ENCODE measurements at places on chromosomes 3 and 15.

GRCh38 chr15:29613951-29614382, 208.3 kb downstream of the TJP1 start:
- no peak for DNase-seq

GRCh38 chr3:172192830-172193415, 153.5 kb downstream of the FNDC3B start:
- no peak for DNase-seq

GRCh38 chr3:851098-851790, 241.6 kb upstream of the CNTN6 start:
- DNase-seq, result no peak

DNA sequence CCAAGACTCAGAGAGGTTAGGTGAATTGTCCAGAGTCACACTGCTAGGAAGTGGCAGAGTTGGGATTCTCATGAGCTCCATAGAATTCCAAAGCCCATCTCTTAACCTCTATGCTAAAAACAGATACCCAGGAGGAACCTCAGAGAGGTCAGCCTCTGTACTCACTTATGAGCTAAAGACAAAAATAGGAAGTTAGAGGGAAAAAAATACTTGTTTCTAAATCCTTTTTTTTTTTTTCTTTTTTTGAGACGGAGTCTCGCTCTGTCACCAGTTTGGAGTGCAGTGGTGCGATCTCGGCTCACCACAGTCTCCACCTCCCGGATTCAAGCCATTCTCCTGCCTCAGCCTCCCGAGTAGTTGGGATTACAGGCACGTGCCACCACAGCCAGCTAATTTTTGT, 31.4 kb downstream of the FSD2 start:
- no peak for DNase-seq

DNA sequence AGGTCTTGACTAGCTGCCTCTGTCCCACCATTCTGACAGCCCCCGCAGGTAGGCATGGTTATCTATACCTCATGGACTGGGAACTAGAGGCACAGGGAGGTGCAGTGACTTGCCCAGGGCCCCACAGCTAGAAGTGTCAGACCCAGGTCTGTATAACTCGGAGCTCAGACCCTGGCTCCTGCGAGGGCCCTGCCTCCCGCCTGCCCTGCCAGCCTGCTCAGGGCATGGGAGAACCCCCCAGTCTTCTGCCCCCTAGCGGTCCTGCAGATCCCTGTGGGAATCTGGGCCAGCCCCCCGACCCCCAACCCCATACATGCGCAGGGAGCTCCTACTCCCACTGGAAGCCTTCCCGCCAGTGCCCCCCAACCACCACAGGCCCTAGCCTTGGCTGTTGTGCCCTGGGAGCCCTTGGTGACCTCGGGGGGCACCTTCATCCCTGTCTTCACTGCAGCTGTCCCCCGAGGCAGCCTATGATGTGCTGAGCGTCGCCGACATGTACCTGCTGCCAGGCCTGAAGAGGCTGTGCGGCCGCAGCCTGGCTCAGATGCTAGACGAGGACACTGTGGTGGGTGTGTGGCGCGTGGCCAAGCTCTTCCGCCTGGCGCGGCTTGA, 6.9 kb downstream of the ABTB1 start:
- DNase-seq, result no peak

All from activated naive CD4-positive, alpha-beta T cell (primary cell).